NCI-H1436 (cell line): ENCODE measurements at places on chromosomes 11 and 22.

DNA sequence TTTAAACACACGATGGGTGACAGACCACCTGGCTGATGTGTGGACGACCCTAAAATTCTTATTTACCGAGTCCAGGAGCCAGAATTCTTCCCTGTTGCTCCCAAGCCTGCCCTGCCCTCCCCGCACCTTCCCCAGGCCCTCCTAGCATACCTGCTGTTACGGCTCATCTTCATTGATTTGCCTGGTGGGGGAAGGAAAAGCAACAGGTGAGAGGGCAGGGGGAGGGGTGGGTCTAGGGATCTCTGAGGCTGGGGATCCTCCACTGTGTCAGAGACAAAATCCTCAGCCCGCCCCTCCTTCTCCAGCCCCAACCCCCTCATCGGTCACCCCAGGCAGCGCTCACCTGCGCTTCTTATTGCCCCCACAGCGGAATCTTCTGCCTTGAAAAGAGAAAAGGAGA is 4.0 kb downstream of the FXYD2 start:
- DNase-seq: no peak

DNA sequence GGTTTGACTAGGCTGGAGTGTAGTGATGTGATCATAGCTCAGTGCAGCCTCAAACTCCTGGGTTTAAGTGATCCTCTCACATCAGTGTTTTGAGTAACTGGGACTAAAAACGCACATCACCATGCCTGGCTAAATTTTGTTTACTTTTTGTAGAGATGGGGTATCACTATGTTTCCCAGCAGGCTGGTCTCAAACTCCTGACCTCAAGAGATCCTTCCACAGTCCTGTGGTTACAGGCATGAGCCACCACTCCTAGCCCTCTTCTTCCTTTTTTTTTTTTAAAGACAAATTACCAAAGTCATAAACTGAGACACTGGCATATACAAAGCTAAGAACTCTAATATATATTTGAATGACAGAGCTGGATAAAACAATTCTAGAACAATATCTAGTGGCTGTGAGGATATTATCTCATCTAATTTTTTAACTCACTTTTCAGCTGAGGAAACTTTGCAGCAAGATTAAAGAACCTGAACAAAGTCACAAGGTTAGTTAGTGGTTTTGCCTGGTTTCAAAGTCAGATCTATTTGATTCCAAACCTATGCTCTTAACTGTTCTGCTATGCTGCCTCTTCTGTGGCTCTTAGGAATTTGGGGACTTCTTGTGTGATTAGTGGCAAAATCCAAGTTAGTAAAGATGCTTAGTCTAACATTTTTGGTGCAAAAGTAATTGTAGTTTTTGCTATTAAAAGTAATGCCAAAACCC is 95.3 kb upstream of the RAG2 start:
- no peak for DNase-seq

- no peak for DNase-seq
These were observed 21.8 kb upstream of the RNASEH2C start for GRCh38 chr11:65742353-65742752.

DNA sequence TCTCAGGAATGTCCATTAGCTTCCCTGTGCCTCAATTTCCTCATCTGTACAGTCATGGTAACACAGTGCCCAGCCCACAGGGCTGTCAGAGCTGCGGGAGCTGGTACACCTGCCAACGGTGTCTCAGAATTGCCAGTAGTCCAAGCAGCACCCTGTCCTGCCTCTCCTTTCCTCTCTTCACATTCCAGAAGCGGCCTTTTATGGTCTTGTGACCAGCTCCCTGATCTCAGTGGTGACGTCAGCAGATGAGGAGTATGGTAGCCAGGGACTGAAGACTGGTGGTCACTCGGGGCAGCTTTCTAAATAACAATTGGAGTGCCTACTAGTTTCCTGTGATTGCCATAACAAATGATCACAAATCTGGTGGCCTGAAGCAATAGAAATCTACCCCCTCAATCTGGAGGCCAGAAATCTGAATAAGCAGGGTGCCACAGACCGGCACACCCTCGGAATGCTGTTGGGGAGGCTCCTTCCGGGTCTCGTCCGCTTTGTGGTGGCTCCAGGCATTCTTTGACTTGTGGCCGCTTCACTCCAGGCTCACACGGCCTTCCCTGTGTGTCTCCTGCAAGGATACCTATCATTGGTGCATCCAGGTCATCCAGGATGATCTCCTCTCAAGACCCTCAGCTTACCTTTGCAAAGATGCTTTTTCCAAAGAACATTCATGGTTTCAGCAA is 2.1 kb downstream of the FADD start:
- DNase-seq: no peak

- no peak for DNase-seq
These were observed 156.9 kb downstream of the FEZ1 start for GRCh38 chr11:125338886-125339811.

- no peak for DNase-seq
These were observed 906.1 kb upstream of the RAG2 start for GRCh38 chr11:37504060-37504611.

- no peak for DNase-seq
These were observed 84.4 kb downstream of the PRR5L start for GRCh38 chr11:36380296-36381014.

DNA sequence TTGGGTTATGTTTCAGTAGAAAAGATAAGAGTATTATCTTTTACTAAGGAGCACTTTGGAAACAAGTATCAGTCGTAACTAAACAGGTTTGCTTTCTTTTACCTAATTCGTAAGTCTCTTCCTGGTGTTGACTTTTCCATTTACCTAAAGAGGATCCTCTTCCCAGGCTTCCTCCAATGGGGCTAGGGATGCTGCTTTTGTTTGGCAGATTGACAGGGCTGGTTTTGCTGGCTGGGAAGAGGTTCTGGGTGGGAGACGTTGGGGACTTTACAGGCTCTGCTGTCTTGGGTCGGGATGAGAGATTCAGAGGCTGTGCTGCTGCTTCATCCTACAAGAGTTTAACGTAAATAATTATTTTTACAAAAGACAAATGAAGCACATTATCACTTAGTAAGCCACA is 306.7 kb downstream of the SOX6 start:
- no peak for DNase-seq

- no peak for DNase-seq
These were observed 4.4 kb upstream of the ENDOD1 start for GRCh38 chr11:95085117-95085816.
